Uterine smooth muscle cell (primary cell): ENCODE measurements at places on chromosomes 7 and 10. TPM values are rescaled to one million over a fixed set of nuclear protein-coding genes. Genes with fewer than 3 reads are reported as not detected.

The ALOX5 gene
- not detected in 2 replicates for total RNA-seq

The ALDH18A1 gene
- total RNA-seq, result 96.8 and 145 TPM in 2 replicates

The ZFAND2A gene
- 8.1 and 20.5 TPM in 2 replicates for total RNA-seq

The ZPBP gene
- not detected in 2 replicates for total RNA-seq

The OR6B1 gene
- total RNA-seq, result under 0.01 TPM in 1 of 2 replicates, not detected in the other

The OPN4 gene
- total RNA-seq, result not detected in 2 replicates

The IFIT5 gene
- total RNA-seq, result 19.9 and 30.1 TPM in 2 replicates

The ATP6V0A4 gene
- total RNA-seq, result under 0.01 TPM in 2 replicates

The EPO gene
- not detected in 2 replicates for total RNA-seq

The CYP3A5 gene
- total RNA-seq, result 3.5 and 4.8 TPM in 2 replicates

The SNCG gene
- 7.2 and 7.5 TPM in 2 replicates for total RNA-seq

The COL13A1 gene
- 31.8 and 35.9 TPM in 2 replicates for total RNA-seq

The TMEM273 gene
- not detected in 2 replicates for total RNA-seq

The RAB19 gene
- total RNA-seq, result not detected in 2 replicates

The EN2 gene
- total RNA-seq, result not detected in 2 replicates

The GPR146 gene
- 2.1 and 2.7 TPM in 2 replicates for total RNA-seq

The CYP2C19 gene
- not detected in 2 replicates for total RNA-seq

The GFRA1 gene
- 0.12 TPM in 1 of 2 replicates, not detected in the other for total RNA-seq

The LIPK gene
- total RNA-seq, result not detected in 2 replicates

The DOCK4 gene
- 13.6 and 33.3 TPM in 2 replicates for total RNA-seq

The MAGI2 gene
- total RNA-seq, result 15.9 and 29.1 TPM in 2 replicates

The PAPOLB gene
- 0.11 and 0.12 TPM in 2 replicates for total RNA-seq

The RELN gene
- total RNA-seq, result 6.5 and 14.9 TPM in 2 replicates

The BLNK gene
- total RNA-seq, result not detected in 2 replicates

The HTRA1 gene
- 44.5 and 158 TPM in 2 replicates for total RNA-seq

The LBX1 gene
- not detected in 2 replicates for total RNA-seq

The COL1A2 gene
- total RNA-seq, result 1,878 and 5,796 TPM in 2 replicates

The ANKRD30A gene
- total RNA-seq, result not detected in 2 replicates
